ENCODE measurements at places on chromosomes 2 and 18.
A peak's percentile ranks its signal among the peaks of the same experiment; 100 is the strongest.

DNA sequence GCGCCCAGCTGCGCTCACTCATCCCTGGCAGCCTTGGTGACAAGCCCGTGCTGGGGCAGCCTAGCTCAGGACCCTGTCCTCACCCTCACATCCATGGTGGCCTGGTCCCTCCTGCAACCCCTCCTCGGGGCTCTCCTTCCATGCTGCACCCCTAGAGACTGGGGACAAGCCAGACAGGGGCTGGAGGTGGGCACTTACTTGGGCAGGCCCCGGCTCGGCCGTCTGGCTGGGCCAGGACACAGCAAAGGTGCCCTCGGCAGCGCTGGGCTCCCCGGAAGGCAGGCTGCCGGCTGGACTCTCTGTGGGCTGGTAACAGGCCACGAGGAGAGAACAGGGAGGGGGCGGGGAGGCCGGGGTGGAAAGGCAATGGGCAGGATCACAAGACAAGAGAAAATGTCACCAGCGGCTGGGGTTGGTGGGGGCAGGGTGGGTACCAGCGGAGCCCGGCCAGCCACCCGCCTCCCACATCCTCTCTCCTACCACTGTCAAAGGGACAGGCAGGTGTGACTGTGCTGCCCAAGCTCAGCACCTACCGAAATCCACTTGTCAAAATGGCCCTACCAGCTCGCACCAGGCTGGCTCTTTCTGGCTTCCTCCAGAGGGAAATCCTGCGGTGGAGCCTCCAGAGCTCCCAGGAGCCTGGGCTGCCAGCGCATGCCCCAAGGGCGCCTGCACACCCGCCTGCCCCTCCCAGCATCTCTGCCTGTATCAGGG, 54.7 kb downstream of the BIN1 start:
- no peak for DNase-seq

DNA sequence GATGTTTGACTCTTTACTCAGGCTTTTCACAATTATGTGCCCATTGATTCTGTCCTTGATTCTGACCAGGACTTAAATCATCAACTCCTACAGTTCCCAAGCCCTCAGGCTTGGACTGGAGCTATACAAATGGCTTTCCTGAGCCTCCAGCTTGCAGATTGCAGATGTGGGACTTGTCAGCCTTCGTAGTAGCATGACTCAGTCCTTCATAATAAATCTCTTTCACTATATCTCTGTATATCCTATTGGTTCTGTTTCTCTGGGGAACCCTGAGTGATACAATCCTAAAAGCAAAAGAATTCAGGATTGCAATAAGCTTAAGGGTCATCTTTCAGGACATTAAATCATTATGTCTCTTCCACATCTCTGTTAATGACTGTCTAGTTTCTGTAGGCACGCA, 356.6 kb downstream of the RIT2 start:
- no peak for DNase-seq

DNA sequence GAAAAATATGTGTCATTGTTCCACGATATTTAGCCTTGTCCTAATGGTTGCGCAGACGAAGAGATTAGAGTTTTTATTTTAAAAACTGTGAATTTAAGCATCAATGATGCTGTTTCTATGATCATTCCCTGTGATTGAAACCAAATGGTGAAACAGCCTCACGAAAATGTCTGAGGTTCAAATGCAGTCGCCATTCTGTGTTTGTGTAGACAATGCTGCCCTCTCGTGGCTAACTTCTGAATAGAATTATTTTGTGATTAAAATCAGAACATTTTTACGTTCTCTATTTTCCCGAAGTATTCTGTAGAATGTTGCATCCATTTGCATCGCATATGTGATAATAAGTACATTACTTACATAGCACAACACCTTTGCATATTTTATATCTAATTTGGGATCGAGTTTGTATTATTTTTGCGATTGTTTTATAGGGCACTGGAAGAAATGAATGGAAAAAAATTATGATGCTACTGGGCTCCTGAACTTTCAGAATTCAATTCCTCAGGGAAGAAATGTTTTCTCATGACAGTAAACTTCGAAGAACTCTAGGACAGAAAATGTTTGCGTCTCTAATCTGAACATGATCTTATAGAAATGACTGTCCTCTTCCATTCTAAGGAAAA, 54.8 kb upstream of the CREB1 start:
- peak; percentile 40 for DNase-seq

GRCh38 chr2:207072571-207072970, 93.2 kb downstream of the KLF7 start:
- DNase-seq = no peak

DNA sequence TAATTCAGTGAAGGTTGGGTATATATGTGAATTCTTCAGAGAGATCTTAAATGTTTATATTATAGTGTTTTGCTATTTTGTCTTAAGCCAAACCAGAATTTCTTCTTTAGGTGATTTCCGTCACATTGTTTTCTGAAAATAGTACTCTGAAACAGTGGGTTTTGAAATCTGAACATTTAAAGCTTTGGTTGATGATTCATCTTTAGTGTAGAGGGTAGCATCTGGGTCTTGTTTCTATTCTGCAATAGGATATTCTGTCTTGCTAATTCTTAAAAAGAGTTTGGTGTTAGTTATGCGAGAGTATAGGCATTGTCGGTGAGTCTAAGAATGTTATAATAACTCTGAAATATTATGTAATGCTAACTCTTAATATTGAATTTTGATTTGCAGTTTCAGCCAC, 69.6 kb upstream of the FAM237A start:
- no peak for DNase-seq
